ELF-1 (cell line): ENCODE measurements at places on chromosomes 12 and 14.

- DNase-seq, result no peak
These were observed 136.9 kb downstream of the SCARB1 start for GRCh38 chr12:124726596-124727263.

DNA sequence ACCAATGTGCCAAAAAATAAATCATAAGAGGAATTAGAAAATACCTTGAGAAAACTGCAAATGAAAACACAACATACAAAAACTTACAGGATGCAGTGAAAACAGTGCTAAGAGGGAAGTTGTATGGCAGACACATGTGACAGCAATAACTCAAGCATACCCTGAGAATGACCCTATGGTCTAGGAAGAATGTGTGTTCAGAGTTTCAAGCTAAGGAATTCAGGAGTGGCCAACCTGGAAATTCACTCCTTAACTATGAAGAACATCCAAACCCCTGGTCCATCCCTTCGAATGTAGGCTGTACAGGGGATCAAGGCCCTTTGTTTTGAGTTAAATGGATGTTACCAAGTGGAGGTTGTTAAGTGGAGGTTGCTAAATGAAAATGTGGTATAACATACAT lies 16.7 kb upstream of the TTC9 start:
- DNase-seq, result no peak

DNA sequence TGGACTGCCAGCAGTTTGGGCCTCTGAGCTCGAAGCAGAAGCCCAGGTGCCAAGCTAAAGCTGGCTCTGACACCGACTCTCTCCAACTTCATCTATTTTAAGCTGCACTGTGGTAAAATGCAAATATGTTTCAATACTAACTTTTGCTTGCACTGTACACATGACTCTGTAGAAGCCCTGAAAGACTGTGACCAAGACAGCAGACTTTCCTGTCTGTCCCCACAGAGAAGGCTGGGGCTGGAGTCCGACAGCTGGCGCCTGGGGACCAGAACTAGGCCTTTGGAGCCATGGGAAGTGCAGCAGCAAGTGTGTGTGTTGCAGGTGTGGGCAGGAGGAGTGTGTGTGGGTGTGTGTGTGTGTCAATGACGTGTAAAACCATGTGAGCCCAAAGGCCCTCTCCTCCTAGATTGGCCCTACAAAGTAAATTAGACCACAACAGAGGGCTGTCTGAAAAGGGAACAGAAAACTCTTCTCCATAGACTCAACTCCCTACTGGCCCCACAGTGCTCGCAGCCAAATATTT lies 16.4 kb upstream of the RAB35 start:
- DNase-seq, result no peak

DNA sequence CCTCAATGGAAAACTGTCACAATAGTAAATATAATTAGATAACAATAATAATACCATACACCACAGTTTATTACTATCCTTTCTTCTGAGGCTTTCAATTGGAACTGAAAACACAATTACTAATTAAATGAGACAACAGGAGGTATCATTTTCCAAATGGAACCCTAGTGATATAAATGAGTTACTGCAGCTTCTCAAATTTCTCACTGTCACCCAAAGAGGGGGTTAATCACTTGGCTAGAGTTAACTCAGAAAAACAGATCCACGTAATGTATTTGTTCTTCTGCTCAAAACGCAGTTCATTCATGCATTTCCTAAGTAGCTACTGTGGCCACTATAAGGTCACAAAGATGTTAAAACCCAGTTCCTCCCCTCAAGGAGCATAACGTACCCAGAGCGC lies 120.9 kb upstream of the FOXN3 start:
- no peak for DNase-seq

DNA sequence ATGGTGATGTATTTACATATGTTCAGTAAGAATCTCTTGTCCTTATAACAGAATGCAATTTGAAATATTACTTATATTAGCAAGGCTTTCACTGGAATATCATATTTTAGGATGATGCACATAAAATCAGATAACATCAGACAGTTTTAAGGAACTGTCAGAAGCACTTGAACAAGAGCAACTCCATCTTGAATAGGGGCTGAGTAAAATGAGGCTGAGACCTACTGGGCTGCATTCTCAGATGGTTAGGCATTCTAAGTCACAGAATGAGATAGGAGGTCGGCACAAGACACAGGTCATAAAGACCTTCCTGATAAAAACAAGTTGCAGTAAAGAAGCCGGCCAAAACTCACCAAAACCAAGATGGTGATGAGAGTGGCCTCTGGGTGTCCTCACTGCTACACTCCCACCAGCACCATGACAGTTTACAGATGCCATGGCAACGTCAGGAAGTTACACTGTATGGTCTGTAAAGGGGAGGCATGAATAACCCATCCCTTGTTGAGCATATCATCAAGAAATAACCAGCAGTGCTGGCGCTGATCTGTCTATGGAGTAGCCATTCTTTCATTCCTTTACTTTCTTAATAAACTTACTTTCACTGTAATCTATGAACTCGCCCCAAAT lies 27.6 kb upstream of the ETV6 start:
- peak; percentile 66 for DNase-seq

DNA sequence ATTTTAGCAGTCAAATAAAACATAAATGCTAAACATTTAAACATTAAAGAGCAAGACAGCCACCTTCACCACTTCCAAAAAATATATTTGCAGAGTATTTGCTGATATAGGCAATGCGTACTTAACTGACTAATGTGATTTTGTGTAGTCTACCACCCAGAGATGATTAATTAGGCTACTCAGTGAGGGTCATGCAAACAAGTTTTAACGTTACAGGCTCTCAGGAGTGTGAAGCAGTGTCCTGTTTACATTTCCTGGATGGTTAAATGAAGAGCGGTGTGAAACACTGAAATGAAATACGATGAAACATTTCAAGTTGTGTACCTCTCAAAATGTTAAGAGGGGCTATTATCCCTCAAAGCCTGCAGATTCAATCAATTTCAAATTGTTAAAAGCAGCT lies 165.8 kb upstream of the LRIG3 start:
- DNase-seq, result no peak

DNA sequence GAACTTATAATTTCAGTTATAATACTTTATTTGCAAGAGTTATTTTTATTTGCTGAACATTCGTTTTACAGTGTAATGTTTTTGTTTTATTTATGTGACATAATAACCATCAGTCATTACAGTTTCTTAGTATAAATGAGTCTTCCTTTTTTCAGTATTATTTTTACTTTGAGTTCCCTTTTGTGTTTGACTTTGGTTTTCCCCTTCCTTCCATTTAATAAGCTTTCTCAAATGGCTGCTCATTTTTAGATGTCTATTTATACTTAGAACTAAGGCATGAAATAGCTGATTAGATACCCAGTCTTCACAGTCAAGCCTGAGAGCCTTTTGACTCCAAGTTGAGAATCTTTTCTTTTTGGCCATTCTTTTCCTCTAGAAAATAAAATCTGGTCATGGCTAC lies 404.5 kb downstream of the LRFN5 start:
- no peak for DNase-seq

DNA sequence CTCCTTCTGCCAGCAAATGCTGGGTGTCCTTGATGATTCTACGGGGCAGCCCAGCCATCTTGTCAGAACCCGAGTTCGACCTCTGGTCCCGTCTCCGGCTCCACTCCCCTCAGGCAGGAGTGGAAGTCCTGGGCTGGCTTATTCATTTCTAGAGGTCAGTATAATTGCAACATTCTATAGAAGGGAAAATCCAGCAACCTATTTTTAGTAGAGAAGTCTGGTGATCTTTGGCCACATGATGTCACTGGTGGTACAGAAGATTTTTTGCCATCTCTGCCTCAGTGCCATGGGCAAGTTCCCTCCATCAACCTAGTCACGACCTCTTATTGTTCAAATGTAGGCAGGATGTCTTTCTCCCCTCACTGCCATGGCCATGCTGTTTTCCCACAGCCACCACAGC lies 22.4 kb downstream of the OR10G2 start:
- peak; percentile 4 for DNase-seq

DNA sequence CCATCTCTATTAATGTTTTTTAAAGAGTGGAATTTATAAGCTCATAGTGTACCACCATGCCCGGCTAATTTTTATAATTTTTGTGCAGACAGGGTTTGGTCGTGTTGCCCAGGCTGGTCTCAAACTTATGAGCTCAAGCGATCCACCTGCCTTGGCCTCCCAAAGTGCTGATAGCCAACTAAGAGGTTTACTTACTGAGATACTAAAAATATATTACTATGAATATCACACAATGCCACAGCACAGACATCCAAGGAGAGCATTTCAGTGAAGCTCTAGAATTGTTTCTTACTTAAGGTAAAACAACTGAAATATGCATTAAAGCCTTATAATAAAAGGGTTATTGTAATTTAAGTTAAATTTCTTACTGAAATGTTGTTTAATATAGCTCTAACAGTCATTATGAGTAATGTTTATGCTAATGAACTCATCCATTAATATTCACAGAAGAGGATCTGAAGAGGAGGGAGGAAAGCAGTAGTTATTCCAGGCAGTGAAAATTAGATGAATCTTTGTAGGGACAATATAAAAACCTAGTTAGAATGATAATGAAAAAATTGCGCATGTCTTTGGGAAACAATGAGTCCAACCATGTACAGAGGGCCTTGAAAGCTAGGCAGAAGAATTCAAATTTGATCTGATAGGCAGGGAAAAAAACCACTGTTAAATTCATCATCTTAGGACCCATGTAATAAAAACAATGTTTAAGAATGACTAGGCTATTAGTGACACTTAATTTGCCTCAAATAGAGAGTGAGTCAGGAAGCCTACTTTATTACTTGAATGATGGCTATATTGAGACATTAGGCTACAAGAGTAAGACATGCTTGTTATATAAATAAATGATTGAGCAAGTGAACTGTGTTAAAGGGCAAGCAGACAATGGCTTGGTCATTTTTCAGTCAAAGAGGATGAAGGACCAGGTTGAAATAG lies 99.2 kb downstream of the SLC41A2 start:
- DNase-seq, result no peak

- DNase-seq, result peak; percentile 72
These were observed 8.0 kb upstream of the POP5 start for GRCh38 chr12:120588948-120589930.

DNA sequence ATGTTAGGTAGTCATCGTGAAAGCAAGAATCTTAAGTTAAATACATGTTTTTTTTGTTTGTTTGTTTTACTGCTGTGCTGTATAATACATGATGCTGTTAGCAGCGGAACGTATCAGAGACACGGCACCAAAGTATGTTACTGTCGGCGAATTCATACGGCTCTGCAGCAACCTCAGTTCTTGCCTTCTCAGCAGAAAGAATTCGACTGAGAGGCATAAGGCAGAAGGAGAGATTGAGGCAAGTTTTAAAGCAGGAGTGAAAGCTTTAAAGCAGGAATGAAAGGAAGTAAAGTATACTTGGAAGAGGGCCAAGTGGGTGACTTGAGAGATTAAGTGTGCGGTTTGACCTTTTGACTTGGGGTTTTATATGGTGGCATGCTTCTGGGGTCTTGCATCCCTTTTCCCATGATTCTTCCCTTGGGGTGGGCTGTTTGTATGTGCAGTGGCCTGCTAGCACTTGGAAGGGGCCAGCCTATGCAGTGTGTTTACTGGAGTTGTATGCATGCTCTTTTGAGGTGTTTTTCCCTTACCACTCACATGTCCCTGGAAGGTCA lies 23.7 kb downstream of the LEMD3 start:
- DNase-seq, result no peak

GRCh38 chr12:118773956-118774723 lies 207.2 kb upstream of the SRRM4 start:
- peak; percentile 51 for DNase-seq

GRCh38 chr14:51939755-51940301 lies 49.5 kb upstream of the RTRAF start:
- DNase-seq, result peak; percentile 18

GRCh38 chr14:68587931-68588330 lies 204.9 kb downstream of the ZFP36L1 start:
- no peak for DNase-seq

- DNase-seq, result peak; percentile 61
These were observed 78.6 kb downstream of the SLC24A4 start for GRCh38 chr14:92401561-92401960.

DNA sequence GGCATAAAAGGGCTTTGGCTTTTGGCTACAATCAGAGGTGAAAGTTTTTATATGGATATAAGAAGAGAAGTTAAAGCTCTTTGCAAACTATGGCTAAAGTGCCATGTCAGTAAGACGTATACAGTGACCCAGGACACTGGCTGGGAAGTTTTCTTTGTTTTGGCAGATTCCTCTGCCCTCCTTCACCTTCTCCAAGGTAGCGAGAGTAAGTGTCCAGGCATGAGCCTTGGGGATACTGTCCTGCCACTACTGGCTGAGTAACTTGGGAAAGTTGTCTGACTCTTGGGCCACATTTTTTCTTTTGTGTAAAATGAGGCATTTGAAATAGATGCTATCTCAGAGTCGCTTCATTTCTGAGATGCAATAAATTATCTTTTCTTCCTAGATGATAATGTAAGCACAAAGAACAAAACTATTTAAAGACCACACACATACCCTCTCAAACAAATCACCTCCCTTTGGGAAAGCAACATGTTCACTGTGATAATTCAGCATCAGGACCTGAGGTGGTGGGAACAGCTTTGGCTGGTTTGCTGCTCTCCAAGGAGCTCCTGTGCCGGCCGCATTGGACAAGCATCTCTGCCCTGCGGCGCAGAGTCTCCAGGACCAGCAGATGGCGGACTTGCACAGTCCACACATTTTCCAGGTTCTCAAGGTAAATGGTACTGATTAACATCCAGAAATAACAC lies 106.3 kb downstream of the PTCSC3 start:
- DNase-seq, result peak; percentile 77

GRCh38 chr12:20486233-20486632 lies 117.9 kb downstream of the PDE3A start:
- no peak for DNase-seq
